ENCODE measurements at places on chromosomes 6 and 20.

DNA sequence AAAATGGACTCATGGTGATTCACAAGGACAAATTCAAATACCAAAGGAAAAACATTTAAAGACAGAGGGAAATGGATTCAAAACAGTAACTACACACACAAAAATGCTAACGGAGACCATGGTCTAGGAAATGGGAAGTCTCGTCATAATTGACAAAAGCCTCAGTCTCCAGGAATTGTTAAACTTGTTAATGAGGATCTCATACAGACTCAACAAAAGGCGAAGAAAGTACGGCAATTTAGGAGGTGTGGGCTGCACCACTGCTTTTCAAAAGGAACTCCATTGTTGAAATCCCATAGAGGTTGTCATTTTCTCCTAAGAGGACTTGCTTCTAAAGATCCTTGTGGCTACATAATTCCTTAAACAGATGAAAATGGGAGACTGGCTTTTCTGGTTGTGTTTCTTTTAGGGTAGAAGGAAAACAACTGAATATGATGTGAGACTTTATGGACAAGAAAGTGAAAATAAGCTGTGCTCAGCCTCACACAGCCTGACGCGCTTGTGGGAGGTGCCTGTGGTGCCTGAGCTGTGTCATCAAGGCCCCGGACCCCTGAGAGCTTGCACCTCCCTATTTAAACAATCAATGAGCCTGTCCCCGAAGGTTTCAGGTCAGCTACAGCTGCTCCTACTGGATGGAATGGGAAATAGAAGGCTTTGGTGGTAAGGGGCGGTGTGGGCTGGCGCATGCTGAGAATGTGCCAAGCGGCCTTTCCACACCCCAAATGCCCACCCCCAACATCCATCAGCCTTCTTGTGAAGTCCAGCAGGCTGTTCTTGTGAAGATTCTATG, 2.5 kb upstream of the CLDN20 start:
- no peak for DNase-seq

DNA sequence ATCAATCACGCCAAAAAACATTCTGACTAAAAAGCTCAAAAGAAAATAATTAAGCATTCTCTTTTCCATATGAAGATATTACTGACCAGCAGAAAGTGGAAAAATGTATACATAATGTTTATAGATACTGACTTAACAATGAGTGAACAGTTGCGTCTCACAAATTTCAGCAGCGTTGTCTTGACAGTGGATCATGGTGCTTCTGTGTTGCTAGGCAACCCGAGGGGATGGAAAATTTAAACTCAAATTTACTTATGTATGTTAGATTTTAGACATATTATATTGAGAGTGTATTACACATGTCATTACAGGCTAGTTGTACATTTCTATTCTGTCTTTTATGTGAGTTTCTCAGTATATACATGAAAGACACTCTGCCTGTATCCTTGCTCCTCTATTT, 110.2 kb downstream of the LAMA2 start:
- no peak for DNase-seq

DNA sequence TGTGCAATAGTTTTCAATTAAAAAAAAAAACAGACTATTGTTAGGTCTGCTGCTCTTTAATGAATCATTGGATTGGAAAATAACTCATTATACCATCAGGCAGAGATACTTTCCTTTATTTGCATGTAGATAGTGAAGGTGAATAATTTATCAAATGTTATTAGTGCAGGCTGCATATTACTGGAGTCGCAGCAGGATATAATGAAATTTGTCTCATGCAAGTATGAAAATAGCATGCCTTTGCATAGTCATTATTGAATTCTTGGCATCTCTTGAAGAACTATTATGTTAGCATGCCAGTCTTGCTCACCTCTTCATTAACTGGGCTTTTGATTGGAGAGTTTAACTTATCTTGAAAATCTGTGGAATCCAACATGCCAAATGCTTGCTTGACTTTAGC, 241.7 kb downstream of the CDKAL1 start:
- DNase-seq = no peak

DNA sequence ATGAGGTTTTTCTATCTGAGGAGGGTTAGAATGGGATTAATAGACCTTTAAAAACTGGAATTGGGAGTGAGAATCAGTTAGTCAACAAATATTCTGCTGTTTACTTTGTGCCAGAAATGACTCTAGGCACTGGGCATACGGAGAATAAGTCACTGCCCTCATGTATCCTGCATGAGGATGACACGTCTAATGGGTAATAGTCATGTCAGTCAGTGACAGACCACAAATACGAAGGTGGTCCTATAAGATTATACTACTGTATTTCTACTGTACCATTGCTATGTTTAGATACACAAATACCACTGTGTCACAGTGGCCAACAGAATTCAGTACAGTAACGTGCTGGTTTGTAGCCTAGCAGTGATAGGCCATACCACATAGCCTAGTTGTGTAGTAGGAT, 30.7 kb downstream of the ZFAND3 start:
- no peak for DNase-seq

DNA sequence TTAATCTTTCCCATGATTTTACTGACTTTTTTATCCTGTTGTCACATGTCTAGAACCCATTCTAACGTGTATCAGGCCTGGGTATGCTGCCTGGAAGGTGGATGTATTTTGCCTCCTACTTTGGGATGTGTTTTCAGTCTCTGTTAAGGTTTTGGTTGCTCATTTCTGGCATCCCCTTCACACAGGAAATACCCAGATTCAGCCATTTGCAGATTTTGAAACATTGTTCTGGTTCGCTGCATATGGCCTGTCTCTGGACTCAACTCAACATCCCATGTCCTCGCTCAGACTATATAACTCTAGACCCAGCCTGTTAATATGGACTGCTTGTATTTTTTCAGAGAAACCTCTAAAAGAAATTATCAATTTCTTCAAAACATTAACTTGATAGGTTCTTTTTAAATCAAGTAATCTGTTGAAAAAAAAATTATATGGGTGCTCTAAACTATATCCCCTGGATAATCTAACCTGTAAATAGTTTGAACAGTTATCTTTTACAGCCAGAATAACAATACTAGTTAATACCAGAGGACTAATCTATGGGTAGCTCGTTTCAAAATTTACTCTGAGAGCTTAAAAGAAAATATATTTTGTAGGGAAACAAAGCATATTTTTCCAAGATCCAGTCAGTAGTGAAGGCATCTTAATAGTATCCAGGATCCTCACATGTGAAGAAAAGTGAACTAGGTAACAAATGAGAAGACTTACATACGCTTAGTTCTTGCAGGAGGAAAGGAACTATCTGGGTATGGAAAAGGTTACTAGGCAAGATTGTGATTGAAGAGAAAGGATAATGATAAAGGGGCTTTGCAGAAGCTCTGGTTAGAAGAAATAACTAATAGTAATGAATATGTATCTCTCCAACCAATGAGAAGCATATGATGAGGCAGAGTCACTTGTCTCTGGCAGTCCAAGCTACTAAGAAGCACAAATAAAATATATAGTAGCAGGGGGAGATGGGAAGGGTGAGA, 23.4 kb upstream of the HLA-DQB1 start:
- DNase-seq = no peak

GRCh38 chr6:105557291-105557690, 154.4 kb upstream of the PREP start:
- DNase-seq = no peak

GRCh38 chr6:128713461-128713860, 169.5 kb upstream of the LAMA2 start:
- DNase-seq = no peak

DNA sequence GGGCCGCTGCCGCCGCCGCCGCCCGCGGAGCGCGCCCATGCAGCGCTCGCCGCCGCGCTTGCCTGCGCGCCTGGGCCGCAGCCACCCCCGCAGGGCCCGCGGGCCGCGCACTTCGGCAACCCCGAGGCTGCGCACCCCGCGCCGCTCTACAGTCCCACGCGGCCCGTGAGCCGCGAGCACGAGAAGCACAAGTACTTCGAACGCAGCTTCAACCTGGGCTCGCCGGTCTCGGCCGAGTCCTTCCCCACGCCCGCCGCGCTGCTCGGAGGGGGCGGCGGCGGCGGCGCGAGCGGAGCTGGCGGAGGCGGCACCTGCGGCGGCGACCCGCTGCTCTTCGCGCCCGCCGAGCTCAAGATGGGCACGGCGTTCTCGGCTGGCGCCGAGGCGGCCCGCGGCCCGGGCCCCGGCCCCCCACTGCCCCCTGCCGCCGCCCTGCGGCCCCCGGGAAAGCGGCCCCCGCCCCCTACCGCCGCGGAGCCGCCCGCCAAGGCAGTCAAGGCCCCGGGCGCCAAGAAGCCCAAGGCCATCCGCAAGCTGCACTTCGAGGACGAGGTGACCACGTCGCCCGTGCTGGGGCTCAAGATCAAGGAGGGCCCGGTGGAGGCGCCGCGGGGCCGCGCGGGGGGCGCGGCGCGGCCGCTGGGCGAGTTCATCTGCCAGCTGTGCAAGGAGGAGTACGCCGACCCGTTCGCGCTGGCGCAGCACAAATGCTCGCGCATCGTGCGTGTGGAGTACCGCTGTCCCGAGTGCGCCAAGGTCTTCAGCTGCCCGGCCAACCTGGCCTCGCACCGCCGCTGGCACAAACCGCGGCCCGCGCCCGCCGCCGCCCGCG, 730 bp downstream of the INSM1 start:
- no peak for DNase-seq

DNA sequence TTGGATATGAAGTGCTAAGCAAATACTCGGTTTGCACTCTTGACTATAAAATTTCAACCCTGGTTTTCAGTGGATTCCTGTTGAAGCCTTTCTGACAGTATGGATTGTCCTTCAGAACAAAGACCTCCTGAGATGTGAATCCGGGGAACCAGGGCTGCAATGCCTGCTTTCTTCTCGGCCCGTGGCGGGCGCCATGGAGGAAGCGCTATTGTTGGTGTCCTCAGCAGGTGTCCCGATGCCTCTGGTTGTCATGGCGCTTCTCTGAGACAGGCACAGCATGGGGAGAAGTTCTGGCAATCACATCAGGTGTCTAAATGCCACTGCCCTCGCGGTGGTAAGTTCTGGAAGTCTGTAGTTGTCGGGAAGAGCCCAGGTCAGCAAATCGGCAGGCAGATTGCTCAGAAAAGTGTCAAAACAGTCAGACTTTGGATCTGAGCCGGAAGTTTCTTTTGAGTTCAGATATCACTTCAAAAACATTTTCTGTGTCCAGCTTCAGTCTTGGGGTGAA, 188.5 kb downstream of the CDH4 start:
- DNase-seq = no peak

DNA sequence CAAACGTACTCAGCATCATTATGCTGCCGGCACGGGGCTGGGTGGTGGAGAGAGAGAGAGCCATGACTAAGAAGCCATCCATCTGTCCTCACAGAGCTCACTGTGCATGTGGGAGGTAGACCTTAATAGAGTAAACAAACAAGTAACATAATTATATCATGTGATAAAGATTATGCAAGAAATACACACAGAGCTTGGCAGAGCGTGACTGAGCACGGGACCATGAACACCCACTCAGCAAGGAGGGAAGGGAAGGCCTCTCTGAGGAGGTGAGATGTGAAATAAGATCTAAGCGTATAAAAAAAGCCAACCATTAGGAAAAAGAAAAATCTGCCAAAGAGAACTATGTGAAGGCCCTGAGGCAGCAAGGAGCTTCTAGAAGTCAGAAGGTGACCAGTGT, 207.5 kb downstream of the PTPRT start:
- DNase-seq = no peak

DNA sequence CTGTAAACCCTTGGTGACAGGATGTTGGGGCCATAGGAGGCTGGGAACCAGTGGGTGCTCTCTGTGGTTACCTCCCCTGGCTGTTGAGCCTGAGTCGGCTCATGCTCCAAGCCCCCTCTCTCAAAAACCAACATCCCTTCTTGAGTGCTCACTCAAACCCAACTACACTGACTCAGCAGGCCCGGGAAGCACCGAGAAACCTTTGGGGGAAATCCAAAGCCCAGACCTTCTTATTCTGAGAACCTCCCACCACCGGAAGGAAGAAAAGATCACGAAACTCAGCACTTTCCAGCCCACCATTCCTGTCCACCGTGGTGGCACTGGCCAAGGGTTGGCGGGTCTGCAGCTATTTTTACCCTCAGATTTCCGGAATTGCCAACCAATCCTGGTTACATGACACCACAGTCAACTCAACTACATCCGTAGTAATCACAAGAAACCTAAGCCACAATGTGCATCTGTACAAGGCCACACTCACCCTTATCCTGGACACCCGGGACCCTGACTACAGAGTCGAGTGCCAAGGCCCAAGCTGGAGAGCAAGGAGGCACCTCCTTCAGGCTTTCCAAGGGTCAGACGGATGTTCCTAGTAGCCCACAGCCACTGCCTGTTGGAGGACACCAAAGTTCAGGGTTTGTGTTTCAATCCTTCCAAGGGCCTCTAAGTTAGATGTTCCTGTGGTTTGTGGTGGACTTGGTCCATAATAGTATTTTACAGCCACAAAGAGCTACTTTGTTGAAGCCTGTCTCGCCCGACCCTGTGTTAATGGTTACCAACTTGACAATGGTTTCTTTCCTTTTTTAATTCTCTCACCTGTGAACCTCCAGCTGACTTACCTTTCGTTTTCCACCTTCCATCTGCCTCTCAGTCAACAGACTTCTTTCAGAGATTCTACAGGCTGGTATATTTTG, 317.0 kb downstream of the CDC5L start:
- DNase-seq = no peak

DNA sequence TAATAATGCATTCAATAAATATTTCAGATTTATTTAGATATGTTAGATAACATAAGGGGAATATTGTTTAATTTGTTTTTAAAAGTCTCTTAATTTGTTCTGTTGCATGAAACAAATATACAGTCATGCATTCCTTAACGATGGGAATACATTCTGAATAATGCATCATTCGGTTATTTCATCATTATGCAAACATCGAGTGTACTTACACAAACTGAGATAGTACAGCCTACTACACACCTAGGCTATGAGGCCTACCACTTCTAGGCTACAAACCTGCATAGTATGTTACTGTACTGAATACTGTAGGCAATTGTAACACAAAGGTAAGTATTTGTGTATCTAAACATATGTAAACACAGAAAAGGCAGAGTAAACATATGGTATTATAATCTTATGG, 118.7 kb downstream of the EPHA7 start:
- no peak for DNase-seq

GRCh38 chr20:50469176-50469723, 40.9 kb upstream of the PTPN1 start:
- no peak for DNase-seq

DNA sequence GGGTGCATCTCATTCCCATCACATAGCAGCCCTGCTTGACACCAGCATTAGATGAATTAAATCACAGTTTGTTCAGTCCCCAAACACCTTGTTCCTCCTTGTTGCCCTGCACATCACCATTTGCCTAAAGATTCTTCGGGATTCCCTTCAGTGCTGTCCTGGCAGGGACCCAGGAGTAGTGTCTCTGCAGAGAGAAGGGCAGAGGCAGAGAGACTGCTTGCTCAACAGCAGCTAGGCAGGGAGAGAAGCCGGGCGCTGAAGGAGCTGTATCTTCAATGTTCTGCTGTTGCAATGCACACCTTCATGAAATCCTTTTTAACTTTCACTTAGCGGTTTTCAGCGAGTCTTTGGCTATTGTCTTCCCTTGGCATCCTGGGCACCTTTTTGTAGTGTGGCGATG, 362.9 kb downstream of the FARS2 start:
- no peak for DNase-seq

GRCh38 chr20:21302664-21303060, 469 bp upstream of the XRN2 start:
- no peak for DNase-seq

GRCh38 chr6:137968901-137969300, 101.8 kb downstream of the TNFAIP3 start:
- DNase-seq = no peak

- no peak for DNase-seq
These were observed 505.2 kb downstream of the CBLN4 start for GRCh38 chr20:55500130-55500529.

- no peak for DNase-seq
These were observed 55.0 kb downstream of the NOX3 start for GRCh38 chr6:155400654-155400965.

Data from A549 (cell line).